Natural killer cell (primary cell): ENCODE measurements at places on chromosomes 13 and 19.

- no peak overlapping the region for H3K27ac ChIP-seq
- H3K27me3 ChIP-seq: no peaks in the 10 kb centered on the region
- no peaks in the 10 kb centered on the region for H3K36me3 ChIP-seq
- no peak overlapping the region for H3K4me3 ChIP-seq
These were observed 119.3 kb downstream of the COL4A1 start for GRCh38 chr13:110187641-110188161.

DNA sequence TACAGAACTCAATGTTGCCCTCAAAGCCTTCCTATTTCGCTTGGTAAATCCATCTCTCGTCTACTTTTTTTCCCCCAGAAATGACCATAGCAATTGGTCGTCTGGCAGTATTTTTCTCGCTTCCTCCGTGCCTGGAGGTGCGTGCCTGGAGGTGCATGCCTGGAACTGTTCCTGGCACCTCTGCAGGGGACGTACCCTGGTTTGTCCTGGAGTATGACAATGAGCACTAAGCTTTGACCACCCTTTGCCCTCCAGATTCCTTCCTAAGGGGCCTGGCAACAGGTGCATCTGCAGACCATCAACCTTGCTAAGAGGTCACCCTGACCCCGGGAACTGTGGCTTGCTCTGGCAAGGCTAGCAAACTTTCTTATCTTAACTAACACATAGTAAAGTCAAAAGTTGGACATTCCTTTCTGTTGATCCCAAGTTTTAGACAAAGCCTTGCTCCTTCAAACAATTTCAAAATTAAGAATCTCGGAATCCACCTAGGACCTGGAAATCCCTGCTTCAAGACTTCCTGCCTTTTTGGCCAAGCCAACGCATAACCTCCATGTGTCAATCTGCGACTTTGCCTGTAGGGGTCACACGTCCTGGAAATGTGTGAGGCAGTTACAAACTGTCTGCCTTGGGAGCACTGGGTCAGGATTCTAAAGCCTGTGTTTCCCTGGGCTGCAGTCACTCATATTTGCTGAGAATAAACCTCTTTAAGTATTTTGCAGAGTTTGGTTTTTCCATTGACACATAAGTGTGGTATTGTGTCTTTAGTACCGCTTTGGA, 28.8 kb upstream of the TUBGCP3 start:
- no peaks in the 10 kb centered on the region for H3K27me3 ChIP-seq
- H3K27ac ChIP-seq: no peak overlapping the region

DNA sequence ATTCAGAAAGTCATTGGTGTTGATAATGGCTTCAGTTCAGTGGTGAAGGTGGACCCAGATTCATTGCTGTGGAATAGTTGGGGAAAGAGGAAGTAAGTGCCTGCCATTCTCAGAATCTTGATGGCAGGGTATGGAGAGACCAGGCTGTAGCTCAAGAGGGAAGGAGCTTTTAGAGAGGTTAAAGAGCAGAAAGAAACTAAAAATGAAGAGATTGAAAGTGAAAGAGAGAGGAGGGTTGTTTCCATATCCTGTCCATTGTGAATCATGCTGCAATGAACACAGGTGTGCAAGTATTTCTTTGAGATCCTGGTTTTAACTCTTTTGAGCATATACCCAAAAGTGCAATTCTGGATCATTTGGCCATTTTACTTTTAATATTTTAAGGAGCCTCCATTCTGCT, 12.5 kb downstream of the GJB6 start:
- H3K27ac ChIP-seq: no peak overlapping the region
- peaks cover 5% of the 10 kb centered on the region for H3K27me3 ChIP-seq
- H3K4me1 ChIP-seq: no peaks in the 10 kb centered on the region
- H3K36me3 ChIP-seq: no peaks in the 10 kb centered on the region
- DNase-seq: no peak

DNA sequence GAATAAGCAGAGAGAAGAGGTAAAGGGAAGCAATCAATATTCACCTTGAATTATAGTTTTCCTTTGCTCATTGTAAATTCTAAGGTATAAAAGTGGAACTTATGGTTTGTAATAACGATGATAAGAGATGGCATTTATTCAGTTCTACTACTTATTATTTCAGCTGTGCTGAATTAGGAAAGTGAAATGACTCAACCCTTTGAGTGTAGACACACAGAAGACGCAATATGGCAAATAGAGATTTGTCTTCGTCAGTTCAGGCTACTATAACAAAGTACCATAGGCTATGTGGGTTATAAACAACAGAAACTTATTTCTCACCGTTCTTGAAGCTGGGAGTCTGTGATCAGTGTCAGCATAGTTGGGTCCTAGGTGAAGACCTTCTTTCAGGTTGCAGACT, 713.0 kb upstream of the PCDH9 start:
- H3K36me3 ChIP-seq: no peaks in the 10 kb centered on the region
- DNase-seq: no peak
- H3K27me3 ChIP-seq: no peaks in the 10 kb centered on the region
- no peak overlapping the region for H3K4me3 ChIP-seq

DNA sequence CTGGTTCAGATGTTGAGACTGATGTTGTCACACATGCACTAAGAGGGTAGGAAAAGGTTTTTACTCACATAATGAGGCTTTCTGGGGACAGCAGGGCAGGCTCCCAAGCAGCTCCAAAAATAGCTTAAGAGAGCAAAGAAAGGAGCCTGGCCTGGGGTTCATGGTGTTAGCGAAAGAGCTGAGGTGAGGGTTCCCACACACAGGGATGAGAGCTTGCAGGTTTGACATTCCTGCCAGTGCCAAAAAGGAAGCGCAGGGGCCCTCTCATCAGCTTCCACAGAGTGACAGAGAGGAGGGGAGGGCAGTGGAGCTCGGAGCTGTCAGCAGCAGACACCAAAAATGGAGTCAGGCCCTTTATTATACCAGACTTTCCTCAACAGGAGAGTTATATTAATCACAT, 65.5 kb upstream of the FAM216B start:
- DNase-seq: no peak
- no peaks in the 10 kb centered on the region for H3K36me3 ChIP-seq
- no peak overlapping the region for H3K27ac ChIP-seq

DNA sequence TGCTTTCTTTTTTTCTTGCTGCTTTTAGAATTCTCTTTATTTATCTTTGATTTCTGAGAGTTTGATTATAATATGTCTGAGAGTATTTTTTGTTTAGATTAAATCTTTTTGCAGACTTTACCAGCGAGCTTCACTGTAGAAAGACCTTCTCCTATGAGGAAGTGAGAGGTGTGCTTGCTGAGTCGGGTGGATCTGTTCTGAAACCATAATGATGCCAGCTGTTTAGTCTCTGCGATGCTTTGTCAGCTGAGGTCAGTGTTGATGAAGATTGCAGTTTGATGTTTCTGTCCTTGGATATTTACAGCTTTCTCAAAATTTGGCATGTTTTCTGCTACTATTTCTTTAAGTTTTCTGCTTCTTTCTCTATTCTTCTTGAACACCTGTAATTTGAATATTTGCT, 309.1 kb upstream of the SLITRK6 start:
- no peaks in the 10 kb centered on the region for H3K4me1 ChIP-seq
- no peaks in the 10 kb centered on the region for H3K36me3 ChIP-seq
- H3K27ac ChIP-seq: no peak overlapping the region
- no peaks in the 10 kb centered on the region for H3K27me3 ChIP-seq

GRCh38 chr19:13244920-13245319, 94.7 kb downstream of the IER2 start:
- H3K4me3 ChIP-seq: no peak overlapping the region
- no peaks in the 10 kb centered on the region for H3K27me3 ChIP-seq
- no peak overlapping the region for H3K27ac ChIP-seq

DNA sequence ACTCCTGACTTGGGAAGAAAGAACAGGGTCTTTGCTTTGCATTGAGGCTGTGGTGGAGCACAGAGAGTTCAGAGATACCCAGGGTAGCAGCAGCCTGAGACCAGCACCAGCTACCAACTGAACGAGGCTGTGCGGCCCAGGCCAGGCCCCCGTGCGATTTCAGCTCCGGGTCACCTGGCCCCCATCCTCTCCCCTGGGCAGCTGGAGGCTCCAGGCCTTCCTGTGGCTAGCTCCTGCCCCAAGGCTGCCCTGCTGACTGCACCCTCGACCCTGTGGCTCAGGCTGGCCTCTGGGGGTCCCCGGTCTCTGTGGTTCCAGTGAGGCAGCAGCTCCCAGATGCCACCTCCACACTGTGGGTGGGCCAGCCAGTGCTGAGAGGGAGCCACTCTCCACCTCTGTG, 52.8 kb downstream of the MCF2L start:
- no peak for DNase-seq
- no peaks in the 10 kb centered on the region for H3K27me3 ChIP-seq
- H3K27ac ChIP-seq: no peak overlapping the region
- H3K36me3 ChIP-seq: no peaks in the 10 kb centered on the region

- no peaks in the 10 kb centered on the region for H3K27me3 ChIP-seq
- H3K27ac ChIP-seq: no peak overlapping the region
- H3K4me3 ChIP-seq: no peak overlapping the region
- no peaks in the 10 kb centered on the region for H3K4me1 ChIP-seq
These were observed 12.5 kb downstream of the COLGALT1 start for GRCh38 chr19:17567940-17568339.

DNA sequence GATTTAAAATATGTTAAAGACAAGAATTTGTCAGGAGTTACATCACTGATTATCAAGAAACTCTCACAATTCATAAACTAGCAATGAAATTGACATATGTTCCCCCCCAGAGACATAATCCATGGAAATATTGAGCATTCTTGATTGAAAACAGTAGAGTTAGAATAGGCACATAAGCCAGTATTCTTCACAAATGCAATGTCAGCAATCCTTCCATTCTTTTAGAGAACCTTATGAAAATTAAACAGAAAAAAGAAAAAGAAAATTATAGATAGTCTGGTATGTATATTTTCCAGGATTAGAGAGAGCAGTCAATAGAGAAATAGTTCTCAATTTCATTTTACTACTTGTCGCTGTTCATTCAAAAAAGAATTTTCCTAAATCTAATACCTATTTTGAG, 458.4 kb downstream of the EFNB2 start:
- no peak overlapping the region for H3K4me3 ChIP-seq
- DNase-seq: no peak
- H3K27ac ChIP-seq: no peak overlapping the region
- H3K4me1 ChIP-seq: no peaks in the 10 kb centered on the region
- no peaks in the 10 kb centered on the region for H3K36me3 ChIP-seq

DNA sequence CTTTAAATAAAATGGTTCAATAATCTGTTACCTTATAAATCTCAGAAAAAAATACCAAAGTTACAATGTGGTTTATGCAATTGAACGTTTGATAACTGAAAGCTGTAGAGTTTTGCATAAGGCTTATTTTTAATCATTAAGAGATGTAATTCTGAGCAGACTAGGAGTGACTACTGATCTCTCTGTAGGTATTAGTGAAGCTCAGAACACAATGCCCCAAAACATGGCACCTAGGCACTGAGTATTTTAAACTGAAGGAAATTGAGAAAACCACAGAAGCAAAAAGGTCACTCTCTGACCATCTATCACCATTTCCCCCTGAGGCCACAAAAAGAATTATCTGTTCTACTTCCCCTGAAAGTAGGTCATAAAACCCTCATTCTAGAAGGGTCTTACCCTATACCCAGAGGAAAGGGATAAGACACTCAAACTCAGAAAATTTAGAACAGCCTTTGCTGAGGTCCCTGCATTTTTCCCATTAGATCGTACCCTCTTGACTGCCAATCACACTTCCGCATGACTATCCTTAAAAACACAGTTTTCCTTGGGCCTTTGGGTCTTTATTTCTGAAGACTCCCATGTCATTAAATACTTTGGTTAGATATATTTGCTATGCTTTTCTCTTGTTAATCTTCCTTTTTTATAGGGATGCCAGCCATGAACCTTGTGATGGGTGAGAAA, 158.1 kb downstream of the PCDH9 start:
- no peaks in the 10 kb centered on the region for H3K27me3 ChIP-seq
- DNase-seq: no peak
- H3K36me3 ChIP-seq: no peaks in the 10 kb centered on the region
- H3K27ac ChIP-seq: no peak overlapping the region

DNA sequence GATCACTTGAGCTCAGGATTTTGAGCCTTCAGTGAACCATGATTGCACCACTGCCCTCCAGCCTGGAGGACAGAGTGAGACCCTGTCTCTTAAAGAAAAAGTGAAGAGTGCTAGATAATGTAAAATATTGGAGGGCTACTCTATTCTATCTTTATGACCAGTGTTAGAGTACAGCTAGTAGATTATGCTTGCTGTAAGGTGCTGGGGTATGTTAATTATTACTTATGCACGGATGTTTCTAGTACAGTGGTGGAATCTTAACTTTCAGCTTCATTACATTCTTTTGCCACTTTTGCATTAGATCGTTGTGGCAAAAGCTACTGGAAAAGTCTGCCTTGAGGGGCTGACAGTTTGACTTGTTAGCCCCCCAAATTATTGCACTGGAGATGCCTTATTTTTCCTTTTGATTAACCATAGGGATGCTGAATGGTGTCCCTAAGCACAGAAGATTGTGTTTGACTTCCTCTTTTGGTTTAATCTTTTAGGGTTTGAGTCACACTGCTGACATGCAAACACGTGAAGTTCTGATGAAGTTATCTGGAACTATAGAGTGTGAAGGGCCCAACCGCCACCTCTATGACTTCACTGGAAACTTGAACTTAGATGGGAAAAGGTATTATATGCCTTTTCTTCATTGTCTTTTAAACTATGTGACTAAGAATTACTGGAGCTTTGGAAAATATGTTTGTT, 169.8 kb downstream of the ATP8A2 start:
- no peak overlapping the region for H3K27ac ChIP-seq
- DNase-seq: no peak
- H3K27me3 ChIP-seq: no peaks in the 10 kb centered on the region

GRCh38 chr19:49488863-49489537, 1.6 kb downstream of the RPL13A start:
- peaks cover 50% of the 10 kb centered on the region for H3K36me3 ChIP-seq
- peak overlapping the region; percentile 30 for H3K27ac ChIP-seq
- H3K4me1 ChIP-seq: peaks cover 53% of the 10 kb centered on the region
- peak overlapping the region; percentile 93 for H3K4me3 ChIP-seq
- no peaks in the 10 kb centered on the region for H3K27me3 ChIP-seq

DNA sequence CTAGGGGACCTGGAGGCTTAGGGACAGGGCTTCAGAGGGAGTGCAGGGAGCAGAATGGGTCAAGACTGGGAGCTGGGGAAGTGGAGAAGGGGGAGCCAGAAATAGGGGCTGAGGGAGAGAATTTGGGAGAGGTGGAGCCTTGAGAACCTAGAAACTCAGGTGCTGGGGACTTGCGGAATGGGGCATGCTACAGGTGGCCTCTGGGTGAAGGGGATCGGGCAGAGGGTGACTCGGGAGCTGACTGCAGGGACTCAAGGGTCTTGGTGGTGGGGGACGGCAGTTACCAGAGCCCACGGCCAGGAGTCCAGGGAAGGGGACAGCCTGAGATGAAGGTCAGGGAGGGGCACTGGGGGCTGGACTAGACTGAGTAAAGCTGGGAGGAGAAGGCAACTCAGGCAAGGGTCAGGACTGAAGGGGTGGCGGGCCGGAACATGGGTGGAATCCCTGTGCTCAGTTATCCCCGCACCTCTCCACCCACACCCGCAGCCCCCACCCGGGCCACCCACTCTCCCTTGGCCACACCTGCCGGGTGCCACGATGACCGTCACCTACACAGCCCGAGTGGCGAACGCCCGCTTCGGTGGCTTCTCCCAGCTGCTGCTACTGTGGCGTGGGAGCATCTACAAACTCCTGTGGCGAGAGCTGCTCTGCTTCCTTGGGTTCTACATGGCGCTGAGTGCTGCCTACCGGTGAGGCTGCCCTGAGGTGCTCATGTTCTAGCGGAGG, 628 bp downstream of the BEST2 start:
- H3K27me3 ChIP-seq: no peaks in the 10 kb centered on the region
- H3K4me3 ChIP-seq: no peak overlapping the region
- H3K27ac ChIP-seq: no peak overlapping the region
- no peak for DNase-seq
- H3K4me1 ChIP-seq: peaks cover 1% of the 10 kb centered on the region
